Airway epithelial cell (primary cell): ENCODE measurements at places on chromosomes 13 and 19. TPM values are rescaled to one million over a fixed set of nuclear protein-coding genes. Genes with fewer than 3 reads are reported as not detected.

COMP gene
- total RNA-seq, result not detected in 2 replicates

LRRC4B gene
- 0.07 TPM in 1 of 2 replicates, not detected in the other for total RNA-seq

KLK10 gene
- 183 and 202 TPM in 2 replicates for total RNA-seq

JAK3 gene
- total RNA-seq, result 0.70 and 0.85 TPM in 2 replicates

ANGPTL8 gene
- total RNA-seq, result not detected in 2 replicates

RNF225 gene
- total RNA-seq, result 3.8 and 4.2 TPM in 2 replicates

GRIN2D gene
- 0.14 and 0.28 TPM in 2 replicates for total RNA-seq

TMC4 gene
- 12.6 and 12.8 TPM in 2 replicates for total RNA-seq

CACNA1A gene
- 0.14 TPM in 1 of 2 replicates, not detected in the other for total RNA-seq

RDH8 gene
- total RNA-seq, result not detected in 2 replicates

ZNF177 gene
- 0.70 and 0.71 TPM in 2 replicates for total RNA-seq

CGB5 gene
- total RNA-seq, result not detected in 2 replicates

ZNF418 gene
- 1.0 and 1.7 TPM in 2 replicates for total RNA-seq
